Neural crest cell (in vitro differentiated cells): ENCODE measurements at places on chromosomes 13 and 19. TPM values are rescaled to one million over a fixed set of nuclear protein-coding genes. Genes with fewer than 3 reads are reported as not detected.
A peak's percentile ranks its signal among the peaks of the same experiment; 100 is the strongest.

The ZNF66 gene
- 16.4 and 19.0 TPM in 2 replicates for total RNA-seq

The ACOD1 gene
- not detected in 2 replicates for total RNA-seq

The ZNF17 gene
- total RNA-seq = 9.2 and 11.3 TPM in 2 replicates

The LYPD3 gene
- 0.50 and 0.89 TPM in 2 replicates for total RNA-seq

The CCNE1 gene
- total RNA-seq = 26.1 and 29.7 TPM in 2 replicates

DNA sequence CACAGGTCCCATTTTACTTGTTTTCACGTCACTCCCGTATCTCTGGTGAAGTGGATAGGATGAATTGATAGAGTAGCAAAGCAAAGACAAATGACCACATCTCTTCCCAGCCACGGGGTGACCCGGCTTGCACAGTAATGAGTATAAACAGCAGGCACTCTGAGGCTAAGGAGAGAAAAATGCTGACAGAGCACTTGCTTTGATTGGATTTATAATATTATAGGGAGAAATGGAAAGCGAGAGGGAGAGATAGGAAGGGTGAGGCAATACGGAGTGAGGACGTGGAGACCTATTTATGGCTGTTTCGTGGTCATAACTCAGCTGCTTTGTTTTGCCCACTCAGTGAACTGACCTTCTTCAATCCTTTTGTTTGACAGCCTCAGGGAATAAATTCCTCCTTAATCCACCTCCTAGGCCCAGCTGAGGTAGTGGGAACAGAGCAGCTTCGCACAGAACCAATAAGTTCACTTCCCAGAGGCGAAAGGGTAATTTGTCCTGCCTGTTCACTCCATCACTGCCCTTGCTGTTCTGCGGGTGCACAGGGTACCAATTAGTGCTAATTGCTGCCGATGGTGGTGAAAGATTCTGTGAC, 68.6 kb downstream of the ERCC5 start:
- no peaks in the 10 kb centered on the region for H3K27me3 ChIP-seq
- H3K36me3 ChIP-seq = peaks cover 2% of the 10 kb centered on the region
- no peak overlapping the region for H3K4me3 ChIP-seq
- H3K27ac ChIP-seq = peak overlapping the region; percentile 76
- DNase-seq = no peak

DNA sequence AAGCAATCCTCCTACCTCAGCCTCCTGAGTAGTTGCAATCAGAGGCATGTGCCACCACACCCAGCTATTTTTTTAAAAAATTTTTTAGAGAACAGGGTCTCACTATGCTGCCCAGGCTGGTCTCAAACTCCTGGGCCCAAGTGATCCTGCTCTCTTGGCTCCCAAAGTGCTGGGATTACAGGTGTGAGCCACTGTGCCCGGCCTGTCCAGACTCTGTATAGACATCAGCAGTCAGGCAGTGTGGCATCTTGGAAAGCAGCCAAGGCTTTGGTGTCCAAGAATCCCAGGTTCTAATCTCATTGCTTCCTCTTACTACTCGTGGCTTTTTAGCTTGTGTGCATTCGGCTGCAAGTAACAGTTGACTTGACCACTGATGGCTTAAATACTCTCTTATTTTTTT, 43.4 kb downstream of the BICRA start:
- H3K4me1 ChIP-seq = peaks cover 9% of the 10 kb centered on the region
- no peak for DNase-seq
- H3K27ac ChIP-seq = no peak overlapping the region
- peaks cover 29% of the 10 kb centered on the region for H3K36me3 ChIP-seq
- no peaks in the 10 kb centered on the region for H3K27me3 ChIP-seq

DNA sequence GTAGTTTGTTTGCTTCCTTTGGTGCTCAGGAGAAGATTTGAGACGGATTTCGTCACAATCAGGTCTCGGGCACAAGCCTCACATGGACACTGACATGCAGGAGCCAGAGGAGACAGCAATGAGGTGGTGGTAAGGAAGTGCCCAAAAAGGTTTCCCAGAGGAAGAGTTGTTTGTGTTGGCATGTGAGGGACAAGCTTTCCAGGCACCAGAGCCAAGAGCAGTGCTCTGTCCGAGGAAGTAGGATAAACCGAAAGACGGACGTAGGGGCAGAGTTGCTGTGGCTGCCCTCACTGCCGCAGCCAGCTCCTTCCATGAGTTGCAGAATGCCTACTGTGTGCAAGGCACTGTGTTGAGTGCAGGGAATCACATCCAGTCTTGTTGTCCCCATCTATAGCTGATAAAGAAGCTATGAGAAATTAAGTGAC, 27.7 kb downstream of the SAE1 start:
- peaks cover 25% of the 10 kb centered on the region for H3K36me3 ChIP-seq
- peak overlapping the region; percentile 69 for H3K4me3 ChIP-seq
- DNase-seq = no peak
- no peaks in the 10 kb centered on the region for H3K27me3 ChIP-seq
- H3K27ac ChIP-seq = peak overlapping the region; percentile 90

GRCh38 chr13:28579322-28579721, 79.6 kb upstream of the POMP start:
- no peak overlapping the region for H3K4me3 ChIP-seq
- no peak for DNase-seq
- peaks cover 22% of the 10 kb centered on the region for H3K4me1 ChIP-seq
- H3K27ac ChIP-seq = no peak overlapping the region
- peaks cover 4% of the 10 kb centered on the region for H3K27me3 ChIP-seq
- H3K36me3 ChIP-seq = no peaks in the 10 kb centered on the region

GRCh38 chr13:110867380-110867779, 47.5 kb downstream of the ANKRD10 start:
- peaks cover 47% of the 10 kb centered on the region for H3K4me1 ChIP-seq
- H3K27ac ChIP-seq = no peak overlapping the region
- no peaks in the 10 kb centered on the region for H3K27me3 ChIP-seq
- no peak overlapping the region for H3K4me3 ChIP-seq

GRCh38 chr13:68099631-68100030, 869.5 kb upstream of the PCDH9 start:
- no peak for DNase-seq
- H3K27me3 ChIP-seq = no peaks in the 10 kb centered on the region
- H3K4me1 ChIP-seq = no peaks in the 10 kb centered on the region
- no peaks in the 10 kb centered on the region for H3K36me3 ChIP-seq
- no peak overlapping the region for H3K4me3 ChIP-seq
- H3K27ac ChIP-seq = no peak overlapping the region

DNA sequence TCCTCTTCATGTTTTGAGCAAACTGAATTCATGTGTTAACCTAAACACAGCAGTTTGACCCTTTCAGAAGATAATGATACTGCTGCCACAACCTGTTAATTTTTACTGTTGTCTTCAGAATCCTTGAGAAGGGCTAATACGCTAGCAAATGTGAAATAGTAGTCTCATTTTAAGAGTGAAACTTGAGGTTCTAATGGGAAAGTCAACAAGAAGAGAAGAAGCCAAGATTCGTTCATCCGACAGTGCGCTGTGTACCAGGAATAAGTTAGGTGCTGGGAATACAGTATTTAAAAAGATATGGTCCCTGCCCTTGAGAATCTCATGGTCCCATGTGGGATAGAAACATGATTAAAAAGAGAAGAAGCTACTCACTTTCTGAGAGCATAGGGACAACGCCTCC, 134.4 kb downstream of the KL start:
- H3K27me3 ChIP-seq = no peaks in the 10 kb centered on the region
- DNase-seq = no peak
- peaks cover 24% of the 10 kb centered on the region for H3K4me1 ChIP-seq
- peaks cover 23% of the 10 kb centered on the region for H3K36me3 ChIP-seq

DNA sequence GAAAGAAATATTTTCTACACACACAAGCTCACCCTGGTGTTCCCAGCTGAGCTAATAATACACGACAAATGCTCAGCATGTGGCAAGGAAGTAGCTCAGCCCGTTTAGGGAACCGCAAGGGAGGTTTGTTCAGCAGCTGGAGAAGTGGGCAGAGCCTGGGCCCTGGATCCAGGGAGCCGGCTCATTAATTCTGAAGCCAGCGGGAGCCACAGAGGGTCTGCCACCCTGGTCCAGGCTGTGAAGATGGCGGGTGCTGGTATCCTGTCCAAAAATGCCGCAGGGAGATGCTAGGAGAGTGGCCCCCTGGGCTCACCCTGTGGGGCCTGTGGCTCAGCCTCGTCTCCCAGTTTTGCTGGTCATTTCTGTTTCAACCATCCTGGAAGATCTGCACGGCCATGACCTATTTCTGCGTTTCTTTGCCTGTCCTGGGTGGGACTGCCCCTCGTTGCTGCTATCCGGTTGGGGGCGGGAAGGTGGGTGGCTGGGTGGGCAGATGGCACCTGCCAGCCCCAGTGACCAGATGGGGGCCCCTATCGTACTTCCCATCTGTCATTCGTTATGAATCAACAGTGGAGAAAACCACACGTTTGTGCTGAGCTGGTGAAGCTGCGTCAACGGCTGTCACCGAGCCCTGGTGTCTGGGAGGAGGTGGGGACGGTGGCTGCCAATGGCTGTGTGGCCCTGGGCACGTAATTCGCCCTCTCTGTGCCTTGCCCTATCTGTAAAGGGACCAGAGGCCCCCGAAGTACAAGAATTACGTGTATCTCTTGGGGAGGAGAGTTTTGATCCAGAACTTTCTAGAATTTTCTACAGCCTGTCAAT, 2.7 kb upstream of the GNA15 start:
- no peak overlapping the region for H3K27ac ChIP-seq
- H3K36me3 ChIP-seq = no peaks in the 10 kb centered on the region
- no peak overlapping the region for H3K4me3 ChIP-seq
- no peaks in the 10 kb centered on the region for H3K4me1 ChIP-seq
- no peak for DNase-seq

DNA sequence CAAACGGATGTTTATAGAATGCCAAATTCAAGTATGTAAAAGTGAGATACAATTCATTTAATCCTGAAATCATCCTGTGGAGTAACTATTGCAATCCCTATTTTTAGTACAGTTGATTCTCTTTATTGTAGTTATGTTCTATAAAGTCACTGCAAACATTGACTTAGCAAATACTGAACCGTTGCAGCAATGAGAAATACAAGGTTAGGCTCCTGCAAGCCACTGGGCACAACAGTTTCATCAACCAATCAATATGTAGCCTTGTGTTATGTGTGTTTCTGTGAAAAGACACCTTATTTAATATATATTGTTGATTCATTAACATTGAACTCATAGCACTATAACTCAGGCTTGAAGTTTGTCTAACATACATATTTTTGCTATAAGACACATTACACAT, 174.4 kb downstream of the DCT start:
- peaks cover 23% of the 10 kb centered on the region for H3K4me1 ChIP-seq
- no peak for DNase-seq
- no peak overlapping the region for H3K4me3 ChIP-seq
- no peaks in the 10 kb centered on the region for H3K27me3 ChIP-seq

GRCh38 chr19:41422456-41422855, 4.7 kb downstream of the B3GNT8 start:
- H3K27ac ChIP-seq = no peak overlapping the region
- H3K27me3 ChIP-seq = no peaks in the 10 kb centered on the region
- H3K4me3 ChIP-seq = no peak overlapping the region
- H3K36me3 ChIP-seq = no peaks in the 10 kb centered on the region
- peaks cover 5% of the 10 kb centered on the region for H3K4me1 ChIP-seq

DNA sequence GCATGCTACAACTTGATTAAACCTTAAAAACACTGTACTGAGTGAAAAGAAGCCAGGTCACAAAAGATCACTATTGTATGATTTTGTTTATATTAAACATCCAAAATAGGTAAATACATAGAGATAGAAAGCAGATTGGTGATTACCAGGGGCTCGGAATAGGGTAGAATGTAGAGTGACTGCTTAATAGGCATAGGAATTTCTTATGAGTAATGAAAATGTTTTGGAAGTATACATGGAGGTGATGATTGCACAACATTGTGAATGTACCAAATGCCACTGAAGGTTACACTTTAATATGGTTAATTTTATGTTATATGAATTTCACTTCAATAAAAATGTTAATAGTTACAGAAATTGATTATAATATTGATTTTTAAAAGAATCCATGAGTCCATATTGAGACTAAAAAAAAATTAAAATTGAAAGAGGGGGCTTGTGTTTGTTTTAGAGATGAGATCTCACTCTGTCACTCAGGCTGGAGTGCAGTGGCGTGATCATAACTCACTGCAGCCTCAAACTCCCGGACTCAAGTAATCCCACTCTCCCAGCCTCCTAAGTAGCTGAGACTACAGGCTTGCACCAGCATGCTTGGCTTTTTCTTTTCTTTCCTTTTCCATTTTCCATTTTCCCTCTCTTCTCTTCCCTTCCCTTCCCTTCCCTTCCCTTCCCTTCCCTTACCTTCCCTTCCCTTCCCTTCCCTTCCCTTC, 85.1 kb downstream of the FNDC3A start:
- peaks cover 4% of the 10 kb centered on the region for H3K36me3 ChIP-seq
- no peaks in the 10 kb centered on the region for H3K27me3 ChIP-seq
- H3K4me1 ChIP-seq = no peaks in the 10 kb centered on the region
- DNase-seq = no peak

GRCh38 chr19:45276284-45276687, 25.2 kb downstream of the MARK4 start:
- H3K4me1 ChIP-seq = peaks cover 4% of the 10 kb centered on the region
- DNase-seq = no peak
- H3K27me3 ChIP-seq = no peaks in the 10 kb centered on the region

DNA sequence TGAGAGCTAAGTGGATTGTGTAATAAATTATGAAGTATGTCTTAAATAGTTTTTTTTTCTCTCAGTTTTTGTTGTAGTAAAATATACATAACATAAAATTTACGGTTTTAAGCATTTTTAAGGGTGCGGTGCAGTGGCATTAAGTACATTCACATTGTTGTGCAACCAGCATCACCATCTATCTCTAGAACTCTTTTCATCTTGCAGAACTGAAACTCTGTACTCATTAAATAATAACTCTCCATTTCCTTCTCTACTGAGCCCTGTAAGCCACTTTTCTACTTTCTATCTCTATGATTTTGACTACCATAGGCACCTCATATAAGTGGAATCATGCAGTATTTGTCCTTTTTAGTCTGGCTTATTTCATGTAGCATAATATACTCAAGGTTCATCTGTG, 87.1 kb downstream of the GJA3 start:
- H3K4me3 ChIP-seq = no peak overlapping the region
- no peak for DNase-seq
- H3K36me3 ChIP-seq = peaks cover 26% of the 10 kb centered on the region
- no peak overlapping the region for H3K27ac ChIP-seq
- H3K27me3 ChIP-seq = no peaks in the 10 kb centered on the region

DNA sequence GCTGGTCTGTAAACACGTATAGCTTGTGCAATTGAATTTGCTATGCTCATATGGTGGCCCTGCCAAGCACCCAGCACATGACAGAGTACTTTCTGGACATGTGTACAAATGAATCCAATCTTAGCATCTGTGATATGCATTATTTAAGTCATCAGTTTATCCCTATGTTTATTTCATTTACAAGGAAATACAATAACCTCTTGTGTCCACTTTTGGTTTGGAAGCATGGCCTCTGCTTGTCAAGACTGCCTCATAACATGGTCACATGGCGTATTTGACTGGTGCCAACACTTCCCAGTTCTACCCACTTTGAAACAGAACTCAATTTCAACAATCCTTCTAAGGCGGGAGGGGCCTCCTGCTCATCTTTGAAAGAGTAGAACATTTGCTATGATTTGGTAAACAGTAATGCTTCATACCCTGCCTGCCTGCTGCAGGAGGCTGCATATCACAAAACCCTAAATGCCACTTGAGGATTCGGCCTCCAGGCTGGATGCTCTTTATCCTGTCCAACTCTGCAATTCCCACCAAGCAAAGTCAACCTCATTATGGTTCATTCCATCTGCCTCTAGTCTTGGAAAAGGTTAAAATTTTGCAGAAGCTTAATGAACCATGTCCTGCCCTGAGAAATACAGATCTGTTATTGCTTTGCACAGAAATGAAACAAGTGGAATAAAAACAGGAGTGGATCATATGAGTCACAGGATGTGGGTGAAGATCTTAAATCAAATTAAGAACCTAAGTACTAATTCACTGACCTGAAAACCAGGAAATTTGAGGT, 151.3 kb downstream of the CYSLTR2 start:
- no peak for DNase-seq
- no peak overlapping the region for H3K4me3 ChIP-seq
- no peaks in the 10 kb centered on the region for H3K27me3 ChIP-seq
- peaks cover 2% of the 10 kb centered on the region for H3K4me1 ChIP-seq
